ENCODE measurements at places on chromosomes 2 and 18.

GRCh38 chr2:168691221-168691620, 111.2 kb upstream of the NOSTRIN start:
- DNase-seq = no peak

DNA sequence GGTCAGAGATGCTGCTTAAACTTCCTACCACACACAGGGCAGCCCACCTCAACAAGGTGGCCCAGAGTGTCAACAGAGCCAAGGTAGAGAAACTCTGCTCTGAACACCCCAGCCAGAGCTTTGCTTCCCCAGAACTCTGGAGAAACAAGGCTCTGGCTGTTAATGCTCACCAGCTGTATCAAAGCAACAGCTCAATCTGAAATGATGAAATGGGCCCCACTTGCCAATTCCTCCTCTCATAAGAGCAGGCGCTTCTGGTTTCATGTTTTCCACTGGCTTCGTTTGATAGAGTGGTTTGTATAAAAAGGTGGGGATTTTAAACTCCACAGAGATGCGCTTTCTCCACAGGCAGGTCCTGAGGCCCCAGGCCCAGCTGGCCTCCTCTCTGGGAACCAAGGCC, 60.9 kb upstream of the TFCP2L1 start:
- no peak for DNase-seq

DNA sequence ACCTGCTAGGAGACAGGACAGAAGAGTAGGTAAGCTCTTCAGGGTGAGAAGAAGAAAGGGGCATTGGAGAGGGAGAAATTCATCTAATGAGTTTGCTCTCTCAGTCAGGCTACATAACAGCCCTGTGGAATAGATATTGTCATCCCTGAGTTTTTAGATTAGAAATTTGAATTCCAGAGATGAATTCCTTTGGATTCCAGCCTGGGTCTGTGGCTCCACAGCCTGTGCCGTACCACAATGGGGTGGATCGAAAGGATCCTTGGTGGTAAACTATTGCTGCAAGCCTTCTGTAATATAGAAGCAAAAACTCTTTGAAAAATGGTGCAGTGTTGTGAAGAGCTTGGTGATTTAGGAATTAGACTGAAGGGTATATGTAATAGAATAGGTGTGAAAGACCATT, 21.0 kb downstream of the MYO1B start:
- DNase-seq = no peak

DNA sequence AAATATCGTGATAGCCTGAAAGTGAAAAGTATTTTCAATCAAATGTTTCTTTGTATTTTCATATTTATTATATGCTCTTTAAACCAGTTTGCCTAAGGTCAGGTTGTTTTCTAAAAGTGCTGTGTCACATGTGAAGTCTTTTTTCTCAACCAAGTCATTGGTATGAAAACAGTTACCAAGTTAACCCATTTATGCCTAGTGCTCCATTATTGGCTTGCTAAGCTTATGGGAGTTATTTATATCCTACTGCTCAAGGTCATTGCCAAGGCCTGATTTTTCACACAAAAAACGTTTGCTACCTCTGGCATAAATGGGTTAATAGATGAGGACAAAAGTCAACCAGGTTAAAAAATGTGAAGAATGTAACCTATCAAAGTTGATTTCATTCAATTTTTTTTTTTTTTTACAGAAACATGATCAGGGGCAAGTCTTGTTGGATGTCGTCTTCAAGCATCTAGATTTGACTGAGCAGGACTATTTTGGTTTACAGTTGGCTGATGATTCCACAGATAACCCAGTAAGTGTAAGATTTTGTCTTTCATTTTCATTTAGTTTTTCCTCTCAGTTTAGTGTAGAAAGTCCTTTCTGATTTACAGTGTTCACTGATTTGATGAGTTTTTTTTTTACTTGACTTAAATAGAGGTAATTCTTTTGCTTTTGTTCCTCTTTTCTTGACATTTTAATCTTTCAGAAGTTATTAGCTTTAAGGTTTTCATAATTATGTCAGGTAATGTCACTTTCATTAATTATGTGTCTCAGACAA, 102.6 kb downstream of the PTPN4 start:
- no peak for DNase-seq

DNA sequence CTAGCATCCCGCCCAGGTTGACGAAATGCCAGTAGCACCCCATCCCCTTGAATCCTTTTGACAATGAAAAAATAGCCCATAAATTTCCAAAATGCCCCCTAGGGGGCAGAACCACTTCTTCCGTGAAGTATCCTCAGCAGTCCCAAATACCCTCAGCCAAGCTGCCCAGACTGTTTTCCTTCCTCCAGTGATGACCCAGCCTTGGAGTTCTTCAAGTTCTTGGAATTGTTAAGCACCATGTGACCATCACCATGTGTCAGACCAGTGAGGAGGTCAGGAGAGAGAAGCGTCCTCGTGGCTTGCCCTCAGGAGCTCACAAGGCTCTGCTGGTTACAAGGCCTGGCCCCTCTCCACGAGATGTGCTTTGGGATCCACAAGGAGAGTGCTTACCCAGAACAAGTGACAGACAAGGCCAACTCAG, 1.4 kb upstream of the SLC23A3 start:
- DNase-seq = peak; percentile 71

All from hematopoietic multipotent progenitor cell treated with erythropoietin and hydrocortisone succinate and interleukin-3 and kit ligand, for 4 days (in vitro differentiated cells).